ENCODE measurements at places on chromosomes 2 and 18. TPM values are rescaled to one million over a fixed set of nuclear protein-coding genes. Genes with fewer than 3 reads are reported as not detected.

DNA sequence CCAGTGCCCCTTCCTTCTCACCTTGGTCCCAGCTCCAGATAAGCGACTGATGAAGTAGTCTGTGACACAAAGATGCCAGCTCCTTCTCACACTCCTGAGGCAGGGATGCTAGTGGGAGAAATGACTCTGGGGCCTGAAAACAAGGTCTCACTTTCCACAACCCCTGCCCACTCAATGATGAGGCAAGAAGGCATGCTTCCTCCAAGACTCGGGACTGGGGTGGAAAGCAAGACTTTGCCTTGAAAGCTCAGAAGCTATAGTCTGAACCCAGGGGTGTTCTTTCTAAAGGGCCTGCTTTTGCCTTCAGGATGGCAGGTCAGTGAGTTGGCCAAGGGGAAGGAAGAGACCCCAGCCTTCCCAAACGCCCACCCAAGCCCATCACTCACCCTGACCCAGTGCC is 1.4 kb downstream of the CCDC142 start:
- DNase-seq = no peak
- H3K27ac ChIP-seq = peak overlapping the region; percentile 97
- peaks cover 58% of the 10 kb centered on the region for H3K36me3 ChIP-seq
- H3K27me3 ChIP-seq = no peaks in the 10 kb centered on the region
- peaks cover 44% of the 10 kb centered on the region for H3K4me1 ChIP-seq
- peak overlapping the region; percentile 99 for H3K4me3 ChIP-seq

- no peaks in the 10 kb centered on the region for H3K4me1 ChIP-seq
- no peaks in the 10 kb centered on the region for H3K36me3 ChIP-seq
- no peaks in the 10 kb centered on the region for H3K27me3 ChIP-seq
- H3K27ac ChIP-seq = no peak overlapping the region
- no peak overlapping the region for H3K4me3 ChIP-seq
- no peak for DNase-seq
Observed at GRCh38 chr18:41630232-41630886, 324.7 kb upstream of the PIK3C3 start.

DNA sequence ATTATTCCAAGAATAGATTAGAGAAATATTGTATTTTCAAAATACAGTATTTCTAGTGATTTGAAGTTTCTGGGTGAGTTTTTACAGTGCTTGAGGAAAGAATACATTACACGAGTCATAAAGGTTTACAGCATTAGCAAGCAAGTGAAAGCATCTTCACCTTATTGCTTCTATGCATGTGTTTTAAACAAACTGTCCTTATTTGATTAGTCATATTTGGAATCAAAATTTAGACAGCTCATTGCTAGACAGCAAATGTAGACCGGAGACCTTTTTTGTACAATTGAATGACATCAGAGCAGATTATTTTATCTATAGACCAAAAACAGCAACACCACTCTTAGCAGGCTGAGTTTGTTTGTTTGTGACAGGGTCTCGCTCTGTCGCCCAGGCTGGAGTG is 69.2 kb downstream of the FAM161A start:
- H3K27me3 ChIP-seq = no peaks in the 10 kb centered on the region
- no peaks in the 10 kb centered on the region for H3K36me3 ChIP-seq
- no peak overlapping the region for H3K27ac ChIP-seq
- no peak for DNase-seq
- H3K4me3 ChIP-seq = no peak overlapping the region
- H3K4me1 ChIP-seq = no peaks in the 10 kb centered on the region

GRCh38 chr2:45000921-45001868 is 8.1 kb downstream of the SIX2 start:
- no peaks in the 10 kb centered on the region for H3K36me3 ChIP-seq
- no peak for DNase-seq
- peak overlapping the region; percentile 57 for H3K4me3 ChIP-seq
- peaks cover 45% of the 10 kb centered on the region for H3K4me1 ChIP-seq
- H3K27ac ChIP-seq = peak overlapping the region; percentile 38

Gene TGFA
- 1.1 TPM for total RNA-seq

Gene COL5A2
- 9.3 TPM for total RNA-seq
